NCI-H526 (cell line): ENCODE measurements at places on chromosomes 13 and 19.
A peak's percentile ranks its signal among the peaks of the same experiment; 100 is the strongest.

DNA sequence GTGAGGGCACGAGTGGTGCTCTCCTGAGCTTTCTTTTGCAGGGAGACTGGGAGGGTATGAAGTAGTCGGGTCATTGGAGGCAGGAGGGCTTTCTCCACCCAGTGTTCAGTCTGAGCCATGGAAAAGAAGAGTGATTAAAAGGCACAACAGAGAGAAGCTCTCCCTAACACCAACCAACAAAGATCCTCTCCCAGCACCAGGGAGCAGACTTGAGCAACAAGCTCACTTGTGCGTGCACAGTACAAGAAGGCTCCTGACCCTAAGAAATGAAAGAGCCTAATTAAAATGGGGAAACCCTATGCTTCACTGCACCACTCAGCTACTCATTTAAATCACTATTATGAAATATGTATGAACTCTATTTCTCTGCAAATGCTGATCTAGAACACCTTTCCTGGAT lies 276.3 kb upstream of the SOX21 start:
- DNase-seq: peak; percentile 37

GRCh38 chr19:24098359-24098758 lies 11.4 kb downstream of the ZNF254 start:
- no peak for DNase-seq

DNA sequence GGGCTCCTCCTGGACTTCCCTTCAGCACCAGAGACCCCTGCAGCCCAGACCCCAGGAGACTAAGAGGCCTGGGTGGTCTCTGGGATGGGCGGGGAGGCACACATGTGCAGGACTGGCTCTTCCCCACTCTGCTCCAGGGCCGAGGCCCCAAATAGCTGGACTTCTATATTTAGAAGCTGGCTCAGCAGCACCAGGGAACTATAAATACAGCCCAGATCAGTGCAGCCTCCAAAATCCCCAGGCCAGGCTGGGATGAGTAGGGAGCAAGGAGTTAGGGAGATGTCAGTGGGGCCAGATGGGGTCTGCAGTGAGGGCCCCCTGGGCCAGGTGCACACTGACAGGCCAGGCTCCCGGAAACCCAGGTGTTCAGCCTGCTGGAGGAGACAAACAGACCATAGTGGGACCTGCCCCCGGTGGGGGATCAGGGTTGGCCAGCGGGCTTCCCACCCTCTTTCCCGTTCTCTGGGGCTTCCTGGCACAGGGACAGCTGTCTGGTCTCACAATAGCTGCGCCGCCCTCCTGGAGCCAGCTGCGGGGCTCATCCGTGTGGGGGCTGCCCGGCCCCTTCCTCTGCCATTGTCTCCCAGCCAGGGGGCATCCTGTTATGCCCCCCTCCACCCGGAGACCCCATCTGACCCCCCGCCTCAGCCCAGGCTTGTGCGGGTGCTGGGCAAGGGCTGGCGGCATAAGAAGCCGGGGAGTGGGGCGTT lies 5.5 kb upstream of the ADGRE5 start:
- no peak for DNase-seq

- DNase-seq: no peak
Measured at GRCh38 chr13:33642374-33643065, 175.4 kb upstream of the RFC3 start.

GRCh38 chr19:9078651-9079050 lies 8.2 kb upstream of the OR1M1 start:
- no peak for DNase-seq

DNA sequence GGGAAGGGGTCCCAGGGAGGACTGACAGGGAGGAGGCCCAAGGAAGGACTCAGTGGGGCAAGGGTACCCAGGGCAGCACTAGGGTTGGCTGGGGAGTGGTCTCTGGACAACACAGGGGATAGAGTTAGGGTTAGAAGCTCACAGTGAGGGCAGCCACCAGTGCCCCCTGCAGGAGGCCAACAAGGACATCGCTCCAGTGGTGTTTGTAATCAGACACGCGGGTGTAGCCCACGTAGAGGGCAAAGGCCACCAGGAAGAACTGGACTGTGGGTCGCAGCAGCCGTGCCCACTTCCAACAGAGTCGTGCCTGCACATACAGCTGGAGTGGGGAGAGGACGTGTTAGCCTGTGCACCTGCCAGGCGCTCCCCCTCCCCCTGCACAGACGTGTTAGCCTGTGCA lies 9.2 kb downstream of the PLPP2 start:
- no peak for DNase-seq

DNA sequence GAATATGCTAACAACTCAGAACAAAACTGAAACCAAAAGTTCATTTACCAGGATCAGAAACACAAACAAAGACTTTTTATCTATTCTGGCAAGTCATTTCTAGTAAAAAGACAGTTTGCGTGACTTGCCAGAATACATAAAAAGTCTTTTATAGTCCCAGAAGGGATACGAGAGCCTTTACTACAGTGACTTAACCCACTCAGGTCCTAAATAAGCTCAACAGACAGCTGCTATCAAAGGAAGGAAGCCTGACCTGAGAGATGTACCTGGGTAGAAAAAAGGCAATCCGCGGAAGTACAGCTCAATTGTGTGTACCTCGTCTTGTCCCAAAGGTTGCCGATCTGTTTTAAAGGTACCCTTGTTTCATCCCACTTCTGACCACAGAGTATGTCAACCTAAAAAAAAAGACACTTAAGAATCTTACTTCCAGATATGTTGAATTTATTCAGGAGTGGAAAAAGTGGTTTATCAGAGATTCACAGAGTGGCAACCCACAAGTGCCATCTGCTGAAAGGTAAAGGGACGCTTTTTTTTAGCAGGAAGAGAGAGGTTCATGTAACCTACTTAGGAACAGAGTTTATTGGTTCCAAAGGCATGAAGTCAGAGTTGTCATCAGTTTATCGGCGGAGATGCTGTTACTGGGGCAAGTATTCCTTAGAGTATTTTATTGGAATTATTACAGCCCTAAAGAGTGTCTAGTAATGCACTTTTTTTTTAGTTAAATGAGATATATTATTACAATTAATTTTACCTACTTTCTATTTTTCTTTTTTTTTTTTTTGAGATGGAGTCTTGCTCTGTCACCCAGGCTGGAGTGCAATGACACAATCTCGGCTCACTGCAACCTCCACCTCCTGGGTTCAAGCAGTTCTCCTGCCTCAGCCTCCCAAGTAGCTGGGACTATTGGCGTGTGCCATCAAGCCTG lies 69.7 kb upstream of the C1QTNF9B start:
- no peak for DNase-seq

DNA sequence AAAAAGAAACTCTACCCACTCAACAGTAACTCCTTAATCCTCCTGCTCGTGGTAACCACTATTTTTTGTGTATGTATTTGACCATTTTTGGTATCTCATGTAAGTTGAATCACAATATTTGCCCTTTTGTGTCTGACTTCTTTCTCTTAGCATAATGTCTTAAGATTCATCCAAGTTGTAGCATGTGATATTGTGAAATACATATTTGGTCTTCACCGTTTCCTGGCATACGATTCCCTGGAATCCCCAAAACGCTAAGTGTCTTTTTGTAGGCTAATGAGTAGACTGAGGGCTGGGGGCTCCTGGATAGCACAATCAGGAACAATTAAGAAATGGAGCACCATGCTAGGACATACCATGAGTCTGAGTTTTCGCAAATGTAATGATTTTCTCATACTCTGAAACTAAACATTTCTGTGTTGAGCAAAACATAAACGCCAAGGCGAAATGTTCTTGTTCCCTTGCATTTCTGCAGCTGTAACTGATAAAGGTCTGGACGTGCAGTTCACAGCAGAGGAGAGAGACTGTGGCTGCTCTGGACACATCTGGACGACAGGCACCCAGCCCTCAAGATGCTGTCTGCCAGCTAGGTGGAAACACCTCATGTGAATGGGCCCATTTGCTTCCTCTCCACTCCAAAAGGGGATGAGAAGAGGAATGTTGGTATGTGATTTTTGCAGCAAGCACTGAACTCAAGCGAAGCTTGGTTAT lies 38.4 kb downstream of the BRD4 start:
- DNase-seq: no peak

GRCh38 chr13:99123101-99124045 lies 77.3 kb upstream of the UBAC2 start:
- DNase-seq: no peak

DNA sequence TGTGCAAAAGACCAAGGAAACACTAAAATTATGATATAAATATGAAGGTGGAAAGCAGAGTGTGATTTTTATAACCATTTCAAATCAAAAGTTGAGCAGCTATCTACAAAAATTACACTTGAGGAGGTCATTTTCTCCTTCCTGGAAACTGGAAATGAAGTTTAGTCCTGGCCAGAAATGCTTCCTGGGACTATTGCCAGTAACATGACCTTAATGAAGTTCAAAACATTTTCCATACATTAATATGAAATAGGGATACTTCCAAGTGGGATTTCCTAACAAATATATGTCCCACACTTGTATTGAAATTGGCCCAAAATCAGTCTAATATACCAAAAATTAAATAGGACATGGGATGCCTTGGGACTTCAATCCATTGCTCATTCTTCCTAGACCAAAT lies 1556.8 kb upstream of the MIR17HG start:
- no peak for DNase-seq
